ENCODE measurements at places on chromosomes 2 and 18.

GRCh38 chr2:32284321-32284720, 6.6 kb downstream of the YIPF4 start:
- DNase-seq = no peak

DNA sequence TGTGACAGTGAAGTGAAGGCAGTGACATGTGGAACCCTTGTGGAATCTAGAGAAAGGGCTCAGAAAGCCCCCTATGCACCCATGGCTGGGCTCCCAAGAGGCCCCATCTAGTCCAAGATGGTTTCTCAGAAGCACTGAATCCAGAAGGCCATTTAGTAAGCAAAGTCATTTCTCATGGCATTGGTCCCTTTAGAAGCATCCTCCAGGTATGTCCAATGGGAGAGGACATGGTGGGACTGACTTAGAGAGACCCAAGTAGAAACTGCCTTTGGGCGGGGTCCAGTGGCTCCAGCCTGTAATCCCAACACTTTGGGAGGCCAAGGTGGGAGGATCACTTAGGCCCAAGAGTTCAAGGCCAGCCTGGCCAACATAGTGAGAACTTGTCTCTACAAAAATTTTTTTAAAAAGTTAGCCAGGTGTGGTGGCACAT, 72.5 kb upstream of the RMDN2 start:
- DNase-seq = no peak

GRCh38 chr2:50615291-50615690, 416.6 kb downstream of the NRXN1 start:
- no peak for DNase-seq

- DNase-seq = no peak
Observed at GRCh38 chr2:85712336-85712735, 18.2 kb downstream of the GNLY start.

DNA sequence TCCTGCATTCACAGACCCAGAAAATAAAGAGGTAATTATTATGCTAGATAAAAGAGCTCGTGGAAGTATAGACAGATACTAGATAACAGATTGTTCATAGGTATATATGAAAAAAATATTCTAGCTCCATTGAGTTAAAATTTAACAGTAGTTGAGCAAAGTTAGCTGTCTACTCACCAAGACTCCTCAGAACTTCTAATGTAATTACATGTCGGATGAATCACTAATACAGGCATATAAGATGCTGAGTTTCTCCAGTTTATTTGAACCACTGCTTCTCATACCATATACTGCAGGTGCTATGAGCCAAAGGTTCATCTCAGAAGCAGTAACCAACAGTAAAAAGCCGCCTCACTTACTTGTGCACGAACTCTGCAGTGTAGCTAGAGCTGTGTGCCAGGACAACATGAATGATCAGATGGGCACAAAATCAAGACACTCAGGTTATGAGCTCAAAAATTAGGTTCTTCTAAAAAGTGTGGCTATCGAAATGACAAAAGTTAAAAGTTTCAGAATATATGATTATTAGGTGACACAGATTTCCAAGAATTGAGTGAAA, 373.4 kb downstream of the NCKAP5 start:
- no peak for DNase-seq

GRCh38 chr18:12325726-12326245, 17.7 kb downstream of the TUBB6 start:
- no peak for DNase-seq

GRCh38 chr2:155730804-155731203, 601.7 kb downstream of the NR4A2 start:
- no peak for DNase-seq

GRCh38 chr2:152647552-152647951, 69.7 kb downstream of the PRPF40A start:
- DNase-seq = no peak

- no peak for DNase-seq
Observed at GRCh38 chr2:213500881-213501280, 216.6 kb downstream of the SPAG16 start.

- DNase-seq = no peak
Observed at GRCh38 chr18:63051928-63052327, 267.6 kb downstream of the BCL2 start.

GRCh38 chr18:37408676-37409265, 156.8 kb downstream of the CELF4 start:
- no peak for DNase-seq

DNA sequence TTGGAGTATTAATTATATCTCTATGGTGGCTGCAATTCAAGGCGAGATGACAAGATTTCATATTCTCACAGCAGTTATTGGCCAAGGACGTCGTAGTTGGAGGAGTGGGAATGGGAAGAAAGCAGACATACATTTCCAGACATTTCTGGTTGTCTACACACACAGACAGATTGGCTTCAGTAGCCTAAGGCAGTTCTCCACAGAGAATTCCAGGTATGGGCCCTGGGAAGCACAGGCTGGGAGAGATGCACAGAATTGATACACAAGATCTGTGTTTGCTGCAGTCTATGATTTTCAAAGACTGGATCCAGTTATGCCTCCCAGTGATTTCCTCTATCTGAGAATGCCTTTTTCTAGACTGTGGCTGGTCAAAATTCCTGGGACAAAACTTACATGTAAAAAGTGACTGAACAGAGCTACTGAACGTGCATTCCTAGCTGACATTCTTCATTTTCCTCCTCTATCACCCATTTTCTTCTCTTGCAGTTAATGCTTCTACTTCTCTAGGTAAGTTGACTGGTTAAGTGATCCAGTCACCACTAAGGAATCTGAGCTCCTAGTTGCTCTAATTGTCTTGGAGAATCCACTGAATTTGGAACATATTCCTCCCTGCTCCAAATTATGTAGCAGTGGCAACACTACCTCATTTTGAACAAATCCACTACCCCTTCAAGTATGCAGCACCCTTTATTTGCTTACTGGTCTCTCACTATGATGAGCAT, 386.7 kb upstream of the CDH7 start:
- no peak for DNase-seq

DNA sequence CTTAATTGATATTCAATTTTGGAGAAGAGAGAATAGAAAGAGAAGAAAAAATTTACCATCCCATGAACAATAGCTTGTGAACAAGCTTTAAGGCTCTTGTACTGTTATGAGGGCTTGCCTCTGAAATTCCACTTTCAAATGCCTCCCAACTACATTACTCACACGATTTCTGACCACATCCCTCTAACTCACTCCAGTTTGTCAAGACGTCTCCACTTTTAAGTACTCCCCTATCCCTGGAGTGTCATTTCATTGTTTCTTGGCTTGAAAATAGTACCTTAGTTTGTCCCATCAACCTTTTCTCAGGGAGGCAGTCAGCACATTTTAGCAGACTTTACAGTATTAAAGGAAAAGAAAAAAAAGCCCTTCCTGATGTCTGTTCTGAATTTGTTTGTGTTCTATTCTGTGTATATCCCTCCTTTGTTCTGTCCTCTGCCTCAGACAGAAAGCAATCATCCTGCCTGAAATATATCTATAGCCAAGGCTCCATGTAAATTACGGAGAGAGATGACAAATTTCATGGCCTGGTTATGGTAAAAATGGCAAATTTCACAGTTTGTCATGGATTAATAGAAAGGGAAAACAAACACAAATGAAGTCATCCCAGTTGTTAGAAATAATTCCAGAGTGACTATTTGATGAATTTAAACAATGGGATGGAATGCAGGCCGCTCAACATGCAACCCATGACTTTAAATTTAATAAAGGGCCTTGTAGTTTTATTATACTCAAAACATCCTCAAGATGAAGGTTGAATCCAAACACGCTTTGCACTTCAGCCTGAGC, 228.8 kb downstream of the ETAA1 start:
- no peak for DNase-seq

DNA sequence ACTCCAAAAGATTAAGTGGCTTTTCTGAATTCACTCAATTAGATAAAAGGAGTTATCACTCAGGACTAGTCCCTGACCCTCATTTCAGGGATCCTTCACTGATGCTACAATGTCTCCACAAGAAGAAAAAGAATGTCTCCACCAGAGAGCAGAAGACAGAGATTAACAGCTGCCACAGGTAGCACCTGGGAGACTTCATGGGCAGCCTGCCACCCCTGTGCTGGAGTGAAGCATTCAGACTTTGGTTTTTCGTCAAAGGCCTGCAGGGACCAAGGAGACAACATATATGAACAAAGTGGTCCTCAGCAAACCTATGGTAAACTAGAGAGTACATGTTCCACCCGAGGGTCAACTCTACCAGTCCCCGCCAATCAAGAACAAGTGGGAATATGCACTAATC, 197.0 kb upstream of the ACVR2A start:
- no peak for DNase-seq

GRCh38 chr2:240561325-240561971, 1.3 kb downstream of the DUSP28 start:
- no peak for DNase-seq

GRCh38 chr2:86006524-86006923, 99.2 kb downstream of the POLR1A start:
- DNase-seq = no peak

DNA sequence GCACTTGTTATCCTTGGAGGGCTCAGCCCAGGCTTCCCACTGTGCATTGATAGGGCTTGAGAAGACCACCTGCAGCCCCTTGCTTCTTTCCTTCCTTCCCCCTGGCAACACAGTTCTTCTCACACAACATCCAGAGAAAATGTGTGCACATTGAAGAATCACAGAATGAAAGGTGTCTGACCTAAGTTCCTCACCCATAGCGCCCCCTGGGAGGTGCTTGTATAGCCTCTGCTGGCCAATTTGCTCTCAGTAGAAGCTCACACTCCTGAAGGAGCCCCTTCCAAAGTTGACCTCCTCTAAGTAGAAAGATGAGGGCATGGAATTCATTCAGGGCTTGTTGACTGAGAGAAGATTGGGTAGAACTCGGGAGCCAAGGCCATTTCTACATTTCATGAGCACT, 758.4 kb upstream of the KLHL29 start:
- no peak for DNase-seq

DNA sequence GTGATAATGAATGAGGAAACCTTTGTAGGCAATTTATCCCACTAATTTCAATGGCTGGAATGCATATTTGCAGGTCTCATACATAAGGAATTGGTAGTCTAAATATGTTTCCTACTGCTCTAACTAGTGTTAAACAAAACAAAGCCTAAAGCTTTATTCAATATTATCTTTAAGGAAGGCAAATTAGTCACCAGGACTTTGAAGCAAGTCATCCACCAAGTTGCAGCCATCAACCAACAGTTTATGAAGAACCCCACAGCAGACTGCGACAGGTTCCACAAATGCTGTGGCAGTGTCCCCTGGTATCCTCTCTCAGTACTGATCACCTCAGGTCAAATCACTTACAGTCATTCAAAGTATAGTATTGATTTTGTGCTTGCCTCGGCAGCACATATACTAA, 181.5 kb upstream of the ZFP36L2 start:
- no peak for DNase-seq

DNA sequence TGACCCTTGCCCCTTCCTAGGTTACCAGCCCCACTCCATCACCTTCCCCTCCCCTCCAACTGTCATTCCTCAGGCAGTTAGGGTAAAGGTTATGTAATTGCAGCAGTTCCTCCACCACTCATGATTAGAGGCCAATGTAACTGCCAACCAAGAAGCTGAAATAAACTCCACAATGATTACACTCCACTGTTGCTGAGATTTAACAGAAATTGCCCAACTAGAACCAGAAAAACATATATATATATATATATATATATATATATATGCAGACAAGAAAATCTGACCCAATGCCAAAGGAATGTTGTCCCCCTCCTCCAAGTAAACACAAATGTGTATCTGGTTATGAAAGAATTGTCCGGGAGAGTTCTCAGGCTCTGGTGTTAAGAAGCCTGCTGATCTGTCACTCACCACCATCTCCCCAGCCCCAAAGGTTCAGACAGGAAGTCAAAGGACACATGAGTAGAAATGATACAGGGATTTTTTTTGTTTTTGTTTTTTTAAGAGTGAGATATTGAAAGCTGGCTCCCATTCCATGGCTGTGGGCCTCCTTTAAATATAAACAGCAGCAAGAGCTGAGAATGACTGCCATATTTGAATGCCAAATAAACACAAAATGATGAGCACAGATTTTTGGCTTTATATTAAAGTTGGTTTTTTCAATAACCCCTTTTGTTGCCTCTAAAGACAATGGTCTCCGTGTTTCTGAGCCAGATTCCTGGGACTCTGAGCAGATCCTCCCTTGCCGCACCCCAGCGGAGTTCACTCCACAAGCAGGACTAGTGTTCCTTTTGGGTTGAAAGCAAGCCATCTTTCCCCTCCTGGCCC, 127.2 kb upstream of the MAPRE2 start:
- no peak for DNase-seq

- DNase-seq = no peak
Observed at GRCh38 chr2:68942827-68943226, 9.9 kb downstream of the GKN2 start.

- no peak for DNase-seq
Observed at GRCh38 chr2:202545931-202546330, 88.8 kb upstream of the FAM117B start.

- no peak for DNase-seq
Observed at GRCh38 chr2:65015731-65016130, 26.5 kb downstream of the SLC1A4 start.

- DNase-seq = no peak
Observed at GRCh38 chr2:71552356-71552755, 99.0 kb downstream of the DYSF start.

DNA sequence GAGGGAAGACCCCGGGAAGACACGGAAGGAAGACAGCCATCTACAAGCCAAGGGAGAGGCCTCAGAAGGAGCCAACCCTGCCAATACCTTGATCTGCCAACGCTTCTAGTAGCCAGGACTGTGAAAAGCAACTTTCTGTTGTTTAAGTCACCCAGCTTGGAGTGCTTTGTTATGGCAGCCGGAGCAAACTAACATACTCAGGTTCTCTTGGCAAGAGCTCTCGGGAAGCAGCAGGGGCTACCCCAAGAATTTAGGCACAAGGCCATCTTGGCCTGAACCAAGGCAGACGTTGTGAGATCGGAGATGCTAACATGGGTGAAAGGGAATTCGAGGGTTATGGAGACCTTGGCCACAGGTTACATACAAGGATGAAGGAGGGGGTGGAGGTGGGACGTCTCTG, 78.6 kb upstream of the KLHL29 start:
- no peak for DNase-seq

DNA sequence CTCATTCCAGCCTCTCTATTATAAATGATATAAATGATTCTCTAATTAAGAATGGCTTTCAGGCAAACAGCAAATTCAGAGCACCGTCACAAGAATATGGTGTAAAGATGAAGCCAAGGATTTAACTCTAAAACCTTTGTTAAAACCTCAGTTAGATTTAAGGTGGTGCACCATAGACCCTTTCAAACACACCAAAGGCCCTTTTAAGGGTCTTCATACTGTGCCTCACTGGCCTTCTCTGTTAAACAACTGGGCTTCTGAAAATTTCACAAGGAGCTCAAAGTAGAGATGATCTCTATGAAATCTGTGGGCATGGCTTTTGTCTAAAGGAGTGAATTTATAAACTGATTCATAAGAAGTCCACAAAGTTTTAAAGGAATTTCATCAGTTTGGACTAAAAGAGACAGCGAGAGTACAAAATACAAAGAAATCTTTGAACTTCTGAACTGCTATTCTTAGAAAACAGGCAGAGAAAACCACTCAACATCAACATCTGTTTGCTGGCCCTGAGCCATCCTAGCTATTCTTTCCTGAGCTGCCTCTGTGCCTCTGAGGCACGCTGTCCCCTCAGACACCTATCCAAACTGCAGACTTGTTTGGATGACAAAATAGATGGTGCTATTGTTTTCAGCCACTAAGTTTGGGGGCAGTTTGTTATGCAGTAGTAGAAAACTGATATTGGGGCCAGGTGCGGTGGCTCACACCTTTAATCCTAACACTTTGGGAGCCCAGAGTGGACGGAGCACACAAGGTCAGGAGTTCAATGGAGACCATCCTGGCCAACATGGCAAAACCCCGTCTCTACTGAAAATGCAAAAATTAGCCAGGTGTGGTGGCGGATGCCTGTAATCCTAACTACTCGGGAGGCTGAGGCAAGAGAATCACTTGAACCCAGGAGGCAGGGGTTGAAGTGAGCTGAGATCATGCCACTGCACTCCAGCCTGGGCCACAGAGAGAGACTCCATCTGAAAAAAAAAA, 72.9 kb upstream of the MYCN start:
- DNase-seq = no peak

Data from HEK293T (cell line).